ENCODE measurements at places on chromosomes 5 and 9. TPM values are rescaled to one million over a fixed set of nuclear protein-coding genes. Genes with fewer than 3 reads are reported as not detected.

FAT2 gene
- total RNA-seq = not detected

DNAH5 gene
- total RNA-seq = 0.77 TPM

BHMT2 gene
- 1.9 TPM for total RNA-seq

SAXO1 gene
- not detected for total RNA-seq

GRM6 gene
- not detected for total RNA-seq

GTF3C4 gene
- total RNA-seq = 9.5 TPM

CFAP157 gene
- not detected for total RNA-seq

GALT gene
- 23.7 TPM for total RNA-seq

ENTPD2 gene
- total RNA-seq = 0.09 TPM

CD72 gene
- 2.2 TPM for total RNA-seq

PDE6A gene
- total RNA-seq = under 0.01 TPM

ADAMTS16 gene
- total RNA-seq = not detected

IFNA21 gene
- not detected for total RNA-seq

FGF18 gene
- total RNA-seq = not detected

PCDHGB5 gene
- 23.3 TPM for total RNA-seq

BAAT gene
- total RNA-seq = not detected

PTGES gene
- 15.5 TPM for total RNA-seq

EQTN gene
- total RNA-seq = not detected

FRMD3 gene
- total RNA-seq = 2.2 TPM

GARIN3 gene
- not detected for total RNA-seq

SPINK9 gene
- not detected for total RNA-seq

PCDHGB1 gene
- total RNA-seq = 0.82 TPM

NR6A1 gene
- 0.23 TPM for total RNA-seq

KIF4B gene
- not detected for total RNA-seq

DUSP1 gene
- total RNA-seq = 278 TPM

LAMC3 gene
- 0.09 TPM for total RNA-seq

PHYKPL gene
- 30.5 TPM for total RNA-seq

SPINK6 gene
- not detected for total RNA-seq

SPATA31A6 gene
- total RNA-seq = not detected

ADGRD2 gene
- total RNA-seq = not detected

CARTPT gene
- total RNA-seq = not detected

SLC45A2 gene
- not detected for total RNA-seq

BTNL3 gene
- not detected for total RNA-seq

ENTREP1 gene
- total RNA-seq = not detected

OTULINL gene
- 1.5 TPM for total RNA-seq

TPPP gene
- 0.35 TPM for total RNA-seq

GABRA6 gene
- total RNA-seq = not detected

SCGB3A2 gene
- total RNA-seq = not detected

ZNF474 gene
- total RNA-seq = not detected

SPOUT1 gene
- total RNA-seq = 12.5 TPM

TAF11L11 gene
- total RNA-seq = not detected

HRH2 gene
- 1.6 TPM for total RNA-seq

ARSI gene
- 7.2 TPM for total RNA-seq

Measured in pericardium fibroblast (primary cell).